SK-MEL-5 (cell line): ENCODE measurements at places on chromosomes 6 and 20. TPM values are rescaled to one million over a fixed set of nuclear protein-coding genes. Genes with fewer than 3 reads are reported as not detected.

Gene POPDC3
- total RNA-seq = 67.5 and 69.1 TPM in 2 replicates

Gene KHDC1L
- total RNA-seq = not detected in 2 replicates

Gene ASIP
- 0.55 TPM in 1 of 2 replicates, not detected in the other for total RNA-seq

DNA sequence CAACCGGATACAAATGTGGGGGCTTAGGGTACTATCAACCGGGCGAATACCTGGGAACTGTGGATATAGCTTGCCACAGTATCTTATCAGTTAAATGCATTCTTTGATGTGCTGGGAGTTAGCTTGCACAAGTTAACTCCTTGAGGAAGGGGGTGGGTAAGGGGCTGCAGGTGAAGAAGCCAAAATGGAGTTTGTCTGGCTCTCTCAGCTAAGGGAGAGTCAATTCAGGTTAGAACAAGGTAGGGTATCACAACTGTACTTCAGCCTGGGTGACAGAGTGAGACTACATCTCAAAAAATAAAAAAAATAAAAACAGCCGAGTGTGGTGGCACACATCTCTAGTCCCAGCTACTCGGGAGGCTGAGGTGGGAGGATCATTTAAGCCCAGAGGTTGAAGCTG lies 8.5 kb upstream of the BTN1A1 start:
- no peak for DNase-seq

- DNase-seq = no peak
These were observed 176.7 kb upstream of the BTBD3 start for GRCh38 chr20:11740975-11741374.
